ENCODE measurements at places on chromosomes 6 and 20.

- no peak for DNase-seq
Observed at GRCh38 chr20:17869295-17869994, 99.1 kb downstream of the SNX5 start.

- no peak for DNase-seq
Observed at GRCh38 chr20:36712775-36713174, 33.1 kb downstream of the NDRG3 start.

- DNase-seq, result no peak
Observed at GRCh38 chr20:21609221-21609620, 95.4 kb upstream of the NKX2-2 start.

DNA sequence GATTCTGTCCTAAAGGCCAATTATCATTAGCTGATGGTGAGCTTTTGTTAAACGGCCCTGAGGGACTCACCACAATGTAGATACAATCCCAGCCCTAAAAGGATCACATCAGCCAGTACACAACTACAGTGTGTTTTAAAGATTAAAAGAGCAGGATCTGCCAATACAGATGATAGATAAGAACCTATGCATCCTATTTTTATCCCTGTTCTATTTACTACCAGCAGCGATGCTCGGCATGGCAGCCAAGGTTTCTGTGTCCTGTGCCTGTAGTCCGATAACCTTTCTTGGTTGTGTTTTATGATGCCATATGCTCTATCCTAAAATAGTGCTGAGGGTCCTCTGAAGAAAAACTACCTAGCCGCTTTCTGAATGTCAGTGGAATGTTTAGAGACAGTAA is 289.4 kb downstream of the PHACTR1 start:
- no peak for DNase-seq

- DNase-seq, result peak; percentile 75
Observed at GRCh38 chr6:150025201-150025917, at the start of gene RAET1L. TSS of gene RAET1L (minus strand) at chr6:150025532. CDS start at chr6:150025471, 61 bp downstream.

- peak; percentile 79 for DNase-seq
Observed at GRCh38 chr6:28353981-28354676, 4.4 kb downstream of the ZKSCAN3 start.

DNA sequence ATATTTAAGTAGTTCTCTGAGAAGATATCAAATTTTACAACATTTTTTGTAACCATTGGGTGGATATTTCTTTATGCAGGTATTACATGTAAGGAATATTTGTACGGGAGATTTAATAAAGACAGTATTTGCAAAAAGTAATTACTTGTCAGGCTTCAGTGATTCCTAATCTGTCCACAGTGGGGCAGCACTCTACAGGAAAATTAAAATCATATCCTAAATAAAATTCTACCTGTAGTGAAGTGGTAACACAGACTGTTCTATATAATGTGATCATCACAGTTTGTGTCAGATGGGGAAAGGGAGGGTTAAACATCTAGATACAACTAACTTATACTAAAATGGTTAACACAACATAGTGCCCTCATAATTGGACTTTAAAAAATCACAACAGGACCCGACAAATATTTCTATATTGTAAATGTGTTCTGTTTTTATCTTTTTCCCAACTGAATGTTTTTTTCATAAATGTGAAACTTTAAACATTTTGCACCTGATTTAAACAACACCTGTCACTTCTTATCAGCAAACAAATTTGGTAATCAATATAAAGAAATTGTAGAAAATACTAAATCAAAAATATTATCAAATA is 145.6 kb upstream of the MANEA start:
- DNase-seq, result peak; percentile 30

DNA sequence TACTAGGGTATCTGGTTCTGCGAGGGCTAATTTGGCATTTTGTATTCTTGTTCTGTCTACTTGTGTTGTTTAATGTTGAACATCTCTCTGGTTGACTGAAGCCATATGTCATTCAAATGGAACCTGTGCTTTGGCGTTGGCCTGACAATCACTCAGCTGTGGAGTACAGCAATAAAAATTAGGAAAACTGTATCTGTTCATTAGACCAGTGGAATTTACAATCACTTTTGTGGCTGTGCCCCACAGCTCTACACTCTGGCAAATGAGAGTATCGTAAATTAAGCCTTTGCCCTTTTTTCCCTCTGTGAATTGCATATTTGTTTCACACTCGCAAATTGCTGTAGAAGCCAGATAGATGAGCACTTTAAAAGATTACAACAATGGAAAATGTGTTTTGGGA is 102.0 kb downstream of the ARID1B start:
- no peak for DNase-seq

GRCh38 chr6:7725412-7725811 is 487 bp upstream of the BMP6 start:
- DNase-seq, result no peak

GRCh38 chr6:141562186-141562811 is 570.4 kb upstream of the GJE1 start:
- peak; percentile 20 for DNase-seq

DNA sequence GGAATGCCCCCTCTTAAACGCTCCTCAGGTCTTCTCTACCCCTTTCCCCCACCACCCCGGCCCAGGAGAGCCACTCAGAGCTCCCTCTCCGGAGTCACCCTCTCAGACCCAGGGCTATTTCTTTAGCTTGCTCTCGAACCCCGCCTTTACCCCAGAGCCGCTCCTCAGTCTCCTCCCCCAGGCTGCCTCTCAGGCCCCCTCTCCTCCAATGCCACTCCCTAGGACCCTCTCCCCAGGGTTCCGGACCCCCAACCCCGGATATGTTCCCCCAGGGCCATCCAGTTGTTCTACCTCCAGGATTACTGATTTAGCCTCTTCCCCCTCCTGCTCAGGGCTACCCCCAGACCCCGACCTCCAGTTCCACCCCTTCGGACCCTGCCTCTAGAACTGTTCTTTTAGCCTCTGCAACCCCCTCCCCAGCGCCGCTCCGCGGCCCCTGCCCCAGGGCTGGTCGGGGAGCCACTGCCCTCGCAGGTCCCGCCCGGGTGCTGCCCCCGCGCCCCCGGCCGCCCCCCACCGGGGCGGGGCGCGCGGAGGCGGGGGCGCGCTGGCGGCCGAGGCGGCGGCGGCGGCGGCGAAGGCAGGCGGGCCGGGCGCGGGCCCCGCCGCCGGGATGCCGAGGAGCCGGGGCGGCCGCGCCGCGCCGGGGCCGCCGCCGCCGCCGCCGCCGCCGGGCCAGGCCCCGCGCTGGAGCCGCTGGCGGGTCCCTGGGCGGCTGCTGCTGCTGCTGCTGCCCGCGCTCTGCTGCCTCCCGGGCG is at the start of gene MMP24:
MMP24 (plus strand) TSS at position 565 of the 758 bp plus-strand sequence; CDS start at position 614, 49 bp downstream.
- DNase-seq, result no peak

DNA sequence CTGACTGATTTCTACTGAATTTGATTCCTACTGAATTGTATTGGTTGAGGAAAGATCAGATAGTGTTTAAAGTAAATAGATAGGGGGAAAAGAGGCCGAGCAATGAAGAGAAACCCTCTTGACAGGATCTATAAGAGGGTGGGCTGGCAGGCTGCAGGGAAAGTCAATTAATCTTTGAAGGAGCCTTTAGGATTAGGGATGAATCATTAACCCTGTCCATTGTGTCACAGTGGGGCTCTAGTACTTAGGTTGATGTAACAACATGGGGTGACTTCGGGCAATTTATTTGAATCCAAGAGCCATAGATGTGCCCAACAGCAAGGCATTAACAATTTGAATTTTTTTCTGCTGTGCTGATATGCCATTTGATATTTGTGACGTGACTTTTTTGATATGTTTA is 7.5 kb downstream of the RFX6 start:
- no peak for DNase-seq

GRCh38 chr6:7087066-7087465 is 20.7 kb upstream of the RREB1 start:
- no peak for DNase-seq

- DNase-seq, result no peak
Observed at GRCh38 chr6:30855429-30856075, 28.8 kb upstream of the DDR1 start.

DNA sequence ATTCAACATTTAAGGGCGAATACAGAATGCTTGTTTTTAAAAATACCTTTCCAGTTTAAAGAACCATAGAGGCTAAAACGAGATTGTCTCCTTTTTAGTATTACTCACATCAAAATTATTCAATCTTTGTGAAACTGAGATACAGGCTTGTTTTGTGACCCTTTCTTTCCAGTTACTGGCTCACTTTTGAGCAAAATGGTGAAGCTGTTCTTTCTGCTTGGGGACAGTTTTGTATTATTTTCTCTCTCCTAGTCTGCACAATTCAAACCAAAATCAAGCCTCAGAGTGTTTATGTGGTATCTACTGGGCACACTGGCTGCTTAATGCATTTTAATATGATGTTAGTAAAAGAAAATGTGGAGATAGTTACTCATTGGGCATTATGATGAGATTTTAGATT is 36.5 kb downstream of the HIVEP1 start:
- DNase-seq, result no peak

GRCh38 chr6:129659590-129660345 is 50.2 kb downstream of the ARHGAP18 start:
- DNase-seq, result no peak

DNA sequence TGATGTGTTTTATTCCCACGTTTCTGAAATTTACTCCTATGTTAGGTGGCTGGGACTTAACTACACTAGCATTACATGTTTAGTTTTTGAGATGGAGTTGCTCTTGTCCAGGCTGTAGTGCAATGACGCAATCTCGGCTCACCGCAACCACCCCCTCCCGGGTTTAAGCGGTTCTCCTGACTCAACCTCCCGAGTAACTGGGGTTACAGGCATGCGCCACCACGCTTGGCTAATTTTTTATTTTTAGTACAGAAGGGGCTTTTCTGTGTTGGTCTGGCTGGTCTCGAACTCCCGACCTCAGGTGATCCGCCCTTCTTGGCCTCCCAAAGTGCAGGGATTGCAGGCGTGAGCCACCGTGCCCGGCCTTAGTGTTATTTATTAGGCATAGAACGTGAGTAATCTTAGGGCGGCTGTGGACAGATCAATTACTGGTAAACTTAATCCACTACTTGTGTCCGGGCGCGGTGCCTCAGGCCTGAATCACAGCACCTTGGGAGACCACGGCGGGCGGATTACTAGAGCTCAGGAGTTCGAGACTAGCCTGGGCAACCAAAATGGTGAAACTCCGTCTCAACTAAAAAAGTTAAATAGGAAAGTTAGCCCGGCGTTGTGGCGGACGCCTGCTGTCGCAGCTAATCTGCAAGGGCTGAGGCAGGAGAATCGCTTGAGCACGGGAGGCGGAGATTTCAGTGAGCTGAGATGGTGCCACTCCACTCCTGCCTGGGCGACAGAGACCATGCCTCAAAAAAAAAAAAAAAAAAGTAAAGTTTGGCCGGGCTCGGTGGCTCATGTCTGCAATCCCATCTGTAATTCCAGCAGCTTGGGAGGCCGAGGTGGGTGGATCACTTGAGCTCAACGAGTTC is 123.7 kb upstream of the BTN3A2 start:
- DNase-seq, result no peak

GRCh38 chr20:57094252-57094891 is 172.1 kb downstream of the BMP7 start:
- no peak for DNase-seq

GRCh38 chr6:47647188-47647587 is 51.2 kb upstream of the ADGRF4 start:
- no peak for DNase-seq

All from colonic mucosa (tissue), 4 donors.